ENCODE measurements at places on chromosomes 12 and 14.

DNA sequence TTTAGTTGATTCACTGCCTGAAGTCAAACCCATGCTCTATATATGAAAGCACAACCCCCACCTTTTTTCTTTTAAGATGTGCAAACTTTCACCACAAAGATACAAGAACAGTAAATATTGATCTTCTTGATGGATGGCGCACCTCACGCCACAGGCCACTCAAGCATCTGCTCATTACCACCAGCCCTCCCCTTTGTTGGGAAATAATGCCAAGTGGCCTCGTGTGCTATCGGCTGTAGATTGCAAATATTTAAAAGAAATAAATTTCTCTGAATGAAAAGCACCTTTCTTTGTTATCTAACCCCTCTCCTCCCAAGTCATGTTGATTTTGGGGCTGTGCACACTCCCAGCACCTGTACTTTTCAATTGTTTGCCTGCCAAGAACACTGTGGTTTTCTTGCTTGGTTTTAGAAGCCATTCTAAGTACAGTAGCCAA, 122.7 kb downstream of the C12orf42 start:
- DNase-seq: peak; percentile 89

DNA sequence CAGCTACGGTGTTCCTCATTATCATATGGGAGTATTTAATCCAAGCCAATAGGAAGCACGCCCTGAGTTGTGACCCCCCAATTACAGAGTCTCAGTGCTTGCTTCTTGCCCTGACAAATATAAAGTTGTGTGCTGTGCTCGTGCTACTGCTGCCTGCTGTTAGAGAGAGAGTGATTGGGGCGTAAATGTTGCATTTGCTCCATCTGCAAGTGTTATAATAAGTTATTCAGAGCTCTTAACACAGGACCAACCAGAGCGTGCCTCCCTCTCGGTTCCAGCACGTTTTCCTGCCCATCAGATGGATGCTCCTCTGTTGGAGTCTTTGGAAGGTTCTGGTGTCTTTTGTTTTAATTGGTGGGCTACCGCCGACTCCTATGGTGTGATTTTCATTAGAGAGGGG, 81.4 kb downstream of the TESC start:
- no peak for DNase-seq

- no peak for DNase-seq
These were observed 613 bp downstream of the DUSP16 start for GRCh38 chr12:12562016-12562483.

- peak; percentile 72 for DNase-seq
These were observed 73.8 kb upstream of the RIN3 start for GRCh38 chr14:92439537-92440344.

- no peak for DNase-seq
These were observed 20.2 kb downstream of the E2F7 start for GRCh38 chr12:77045183-77045582.

GRCh38 chr12:64678835-64679234, 68.5 kb downstream of the RASSF3 start:
- no peak for DNase-seq

DNA sequence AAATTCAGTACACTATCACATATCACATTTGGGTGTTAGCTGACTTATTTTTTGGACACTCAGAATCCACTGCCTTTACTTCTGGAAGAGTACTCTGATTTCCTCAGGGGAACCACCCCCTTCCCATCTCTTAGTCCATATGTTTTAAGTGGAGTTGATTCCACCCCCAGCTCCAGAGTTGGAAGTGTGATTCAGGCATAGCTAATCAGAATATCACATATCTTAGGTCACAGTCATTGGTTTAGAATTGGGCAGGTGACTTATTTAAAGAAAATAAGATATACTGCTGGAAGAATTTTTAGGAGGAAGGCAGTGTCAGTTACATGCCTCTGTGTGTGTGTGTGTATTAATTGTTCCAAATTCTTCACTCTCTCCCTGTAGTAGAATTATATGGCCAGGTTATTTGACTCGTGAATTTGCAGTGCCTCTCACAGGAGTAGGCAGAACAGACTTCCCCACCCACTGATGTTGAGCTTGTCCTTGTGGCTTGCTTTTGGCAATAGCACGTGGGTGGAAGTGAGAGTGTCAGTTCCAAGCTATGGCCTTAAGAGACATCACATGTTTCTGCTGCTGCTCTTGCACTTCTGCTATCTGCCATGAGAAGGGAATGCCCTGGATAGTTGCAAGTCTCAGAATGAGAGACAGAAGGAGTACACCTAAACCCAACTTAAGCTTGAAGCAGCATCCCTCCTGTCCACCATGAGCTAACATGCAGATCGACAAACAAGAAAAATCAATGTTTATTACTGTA, 6.4 kb upstream of the GAS2L3 start:
- DNase-seq: no peak
